GM23248 (cell line): ENCODE measurements at places on chromosomes 7 and 10.

- no peak for DNase-seq
Observed at GRCh38 chr10:102600816-102601215, 43.5 kb upstream of the TRIM8 start.

- no peak for DNase-seq
Observed at GRCh38 chr7:20122073-20122472, 95.1 kb downstream of the MACC1 start.

DNA sequence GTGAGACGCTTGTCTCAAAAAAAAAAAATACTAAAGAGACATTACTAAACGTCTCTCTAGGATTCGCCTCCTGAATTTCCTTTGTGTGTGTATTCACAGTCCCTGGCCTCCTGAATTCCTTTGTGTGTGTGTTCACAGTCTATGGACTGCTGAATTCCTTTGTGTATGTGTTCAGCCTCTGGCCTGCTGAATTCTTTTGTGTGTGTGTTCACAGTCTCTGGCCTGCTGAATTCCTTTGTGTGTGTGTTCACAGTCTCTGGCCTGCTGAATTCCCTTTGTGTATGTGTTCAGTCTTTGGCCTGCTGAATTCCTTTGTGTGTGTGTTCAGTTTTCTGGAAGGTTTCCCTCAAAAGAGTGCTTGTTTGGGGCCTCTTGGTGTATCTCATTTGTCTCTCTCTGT lies 8.2 kb downstream of the BMS1 start:
- peak; percentile 27 for DNase-seq

GRCh38 chr10:33193701-33194521 lies 140.6 kb downstream of the NRP1 start:
- DNase-seq = peak; percentile 84

DNA sequence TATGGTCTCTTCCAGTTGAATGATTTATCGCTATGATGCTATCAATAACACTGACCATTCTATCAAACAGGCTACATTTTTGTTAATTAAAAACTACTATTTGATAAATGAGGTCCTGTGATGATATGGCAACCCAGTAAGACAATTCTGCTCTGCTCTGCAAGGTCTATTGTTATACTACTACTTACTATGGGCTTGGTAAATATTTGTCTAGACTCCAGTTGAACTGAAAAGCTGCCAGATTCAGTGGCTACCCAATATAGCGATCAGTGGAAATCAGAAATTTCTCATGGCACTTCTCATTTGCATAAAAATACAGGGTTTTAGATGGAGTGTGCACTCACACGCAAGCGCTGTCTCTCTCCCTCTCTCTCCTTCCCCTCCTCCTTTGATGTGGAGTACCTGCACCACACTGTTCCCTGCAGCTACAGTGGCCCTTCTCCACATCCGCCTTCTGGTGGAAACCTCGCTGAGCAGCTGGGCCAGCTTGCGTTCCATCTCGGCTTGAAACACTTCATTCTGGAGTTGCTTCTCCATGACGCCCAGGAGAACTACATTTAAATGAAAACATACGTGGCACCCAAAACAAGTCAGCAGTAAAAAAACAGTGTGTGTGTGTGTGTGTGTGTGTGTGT lies 77.9 kb downstream of the KIAA1549 start:
- DNase-seq = no peak

DNA sequence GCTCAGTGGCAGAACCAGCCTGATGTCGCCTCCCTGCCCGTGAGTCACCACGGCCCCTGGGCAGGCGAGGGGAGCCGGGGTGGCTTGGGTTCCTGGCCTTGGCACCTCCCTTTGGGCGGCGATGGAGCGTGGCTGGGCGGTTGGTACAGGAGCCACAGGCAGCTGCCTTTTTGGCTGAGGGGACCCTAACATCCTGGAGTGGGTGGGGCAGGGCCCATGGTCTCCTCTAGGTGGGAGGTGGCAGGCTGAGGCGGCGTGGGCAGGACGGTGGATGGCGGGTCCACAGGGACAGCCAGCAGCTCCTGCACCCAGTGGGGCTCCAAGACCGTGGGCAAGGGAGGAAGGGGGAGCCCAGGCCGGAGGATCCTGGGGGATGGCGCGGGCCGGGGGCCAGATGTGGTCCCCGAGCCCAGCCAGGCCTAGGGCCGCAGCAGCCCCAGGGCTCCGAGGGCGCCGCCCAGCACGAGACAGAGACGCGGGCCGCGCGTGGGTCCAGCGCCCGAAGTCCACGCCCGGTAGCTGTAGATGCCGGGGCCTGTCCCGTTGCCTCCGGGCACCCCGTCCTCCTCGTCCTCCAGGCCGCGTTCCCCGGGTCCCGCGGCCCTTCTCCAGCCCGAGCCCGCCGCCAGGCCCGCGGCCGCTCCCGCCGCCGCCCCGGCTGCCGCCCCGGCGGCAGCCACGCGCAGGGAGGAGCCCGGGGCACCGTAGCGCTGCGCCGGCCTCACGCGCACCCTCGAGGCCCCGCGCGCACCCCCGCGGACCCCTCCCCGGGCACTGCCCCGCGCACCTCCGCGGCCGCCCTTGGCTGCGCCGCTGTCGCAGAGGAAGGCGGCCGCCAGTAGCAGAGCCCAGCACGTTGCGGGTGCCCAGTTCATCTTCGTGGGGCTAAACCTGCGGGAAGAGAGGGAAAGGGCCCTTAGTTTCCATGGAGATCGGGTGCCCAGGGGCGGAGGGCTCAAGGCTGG lies 1.3 kb downstream of the SPRN start:
- DNase-seq = peak; percentile 18

DNA sequence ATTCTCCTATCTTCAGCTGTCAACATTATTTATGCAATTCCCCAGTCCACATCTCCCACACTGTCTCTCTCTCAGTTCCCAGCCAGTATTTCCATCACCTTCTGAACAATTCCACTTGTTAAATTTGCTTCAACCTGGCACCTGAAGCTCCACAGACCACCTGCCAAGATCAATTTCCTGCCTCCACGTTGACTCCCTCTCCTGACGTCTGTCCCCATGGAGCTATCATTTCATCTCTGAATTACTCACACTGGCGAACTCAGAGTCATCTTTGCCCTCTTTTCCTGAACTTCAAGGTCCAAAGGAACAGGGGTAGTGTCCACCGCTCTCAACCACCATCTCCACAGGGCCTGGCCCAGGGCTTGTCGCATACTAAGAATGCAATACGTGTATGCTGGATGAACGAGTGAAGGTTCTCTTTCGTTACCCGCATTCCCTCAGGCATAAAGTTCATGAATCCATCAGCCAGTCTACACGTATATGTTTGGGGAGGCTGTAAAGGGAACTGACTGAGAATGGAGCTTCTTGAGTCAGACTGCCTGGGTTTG lies 183.3 kb downstream of the JCAD start:
- DNase-seq = no peak

DNA sequence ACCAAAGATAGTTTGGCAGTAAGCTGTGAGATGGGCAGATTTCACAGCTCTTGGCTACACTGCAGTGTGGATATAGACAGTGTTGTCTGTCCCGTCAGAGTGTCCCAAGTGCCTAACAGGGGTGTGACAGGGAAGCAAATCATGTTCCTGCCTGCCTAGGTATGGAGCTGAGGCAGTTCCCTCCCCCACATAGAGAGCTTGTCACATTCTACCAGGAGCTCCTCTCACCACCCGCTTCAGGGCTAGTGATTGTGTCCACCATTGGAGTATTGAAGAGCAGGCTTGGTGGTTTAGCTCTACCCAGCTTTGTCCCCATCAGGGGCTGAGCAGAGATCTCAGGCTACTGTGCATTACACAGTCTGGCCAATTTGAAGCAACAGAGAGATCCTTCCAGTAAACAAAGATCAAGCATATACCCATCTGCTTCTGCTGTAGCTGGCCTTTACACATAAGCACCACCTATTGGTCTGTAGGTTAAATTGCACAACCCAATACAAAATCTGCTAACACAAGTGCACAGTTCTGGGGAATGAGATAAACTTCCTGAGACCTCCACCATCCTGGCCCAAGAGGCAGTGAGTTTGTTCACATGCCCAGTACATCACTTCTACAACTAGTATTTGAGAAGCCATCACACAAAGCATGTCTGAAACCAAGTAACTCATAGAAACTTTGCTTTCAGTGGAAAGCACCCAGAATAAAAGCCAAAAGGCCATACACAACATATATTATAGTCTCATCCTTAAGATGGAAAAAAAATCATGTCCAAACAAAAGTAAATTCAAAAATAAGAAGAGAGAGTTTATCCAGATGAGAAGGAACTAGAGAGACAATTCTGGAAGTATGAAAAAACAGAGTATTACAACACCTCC lies 67.3 kb downstream of the GLCCI1 start:
- peak; percentile 47 for DNase-seq

- no peak for DNase-seq
Observed at GRCh38 chr10:3237530-3237929, 64.9 kb upstream of the PITRM1 start.

DNA sequence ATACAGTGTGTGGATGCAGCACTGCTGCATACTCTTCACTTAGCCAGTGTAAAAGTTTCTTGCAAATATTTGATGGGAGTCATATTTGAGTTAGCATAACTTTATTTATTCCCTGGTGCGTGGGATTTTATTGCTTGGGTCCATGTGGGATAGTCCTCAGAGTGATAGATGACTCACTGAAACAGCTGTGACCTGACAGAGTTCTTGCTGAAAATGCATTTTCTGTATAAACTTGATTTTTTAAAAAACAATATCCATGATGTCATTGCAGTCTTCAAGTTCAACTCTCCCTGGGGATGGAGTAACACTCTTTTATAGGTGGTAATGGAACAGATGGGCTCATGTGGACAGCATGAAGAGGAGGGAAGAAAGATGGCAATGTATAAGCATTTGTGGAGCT lies 310.0 kb downstream of the PPP1R3A start:
- DNase-seq = peak; percentile 0

GRCh38 chr10:98815039-98815885 lies 368.5 kb upstream of the HPS1 start:
- DNase-seq = no peak

DNA sequence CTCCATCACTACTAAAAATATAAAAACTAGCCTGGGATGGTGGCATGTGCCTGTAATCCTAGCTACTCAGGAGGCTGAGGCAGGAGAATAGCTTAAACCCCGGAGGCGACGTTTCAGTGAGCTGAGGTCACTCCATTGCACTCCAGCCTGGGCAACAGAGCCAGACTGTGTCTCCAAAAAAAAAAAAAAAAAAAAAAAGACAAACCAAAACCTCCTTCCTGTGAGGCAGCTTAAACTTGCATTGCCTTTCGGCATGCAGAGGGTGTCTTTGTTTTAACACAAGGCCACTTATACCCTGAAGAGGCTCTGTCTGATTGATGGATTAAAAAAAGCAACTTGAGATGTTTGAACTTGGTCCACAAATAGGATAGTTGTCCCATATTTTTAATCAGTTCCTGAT lies 128.4 kb upstream of the RSU1 start:
- peak; percentile 49 for DNase-seq

GRCh38 chr7:98761225-98761624 lies 108.6 kb downstream of the TMEM130 start:
- no peak for DNase-seq

DNA sequence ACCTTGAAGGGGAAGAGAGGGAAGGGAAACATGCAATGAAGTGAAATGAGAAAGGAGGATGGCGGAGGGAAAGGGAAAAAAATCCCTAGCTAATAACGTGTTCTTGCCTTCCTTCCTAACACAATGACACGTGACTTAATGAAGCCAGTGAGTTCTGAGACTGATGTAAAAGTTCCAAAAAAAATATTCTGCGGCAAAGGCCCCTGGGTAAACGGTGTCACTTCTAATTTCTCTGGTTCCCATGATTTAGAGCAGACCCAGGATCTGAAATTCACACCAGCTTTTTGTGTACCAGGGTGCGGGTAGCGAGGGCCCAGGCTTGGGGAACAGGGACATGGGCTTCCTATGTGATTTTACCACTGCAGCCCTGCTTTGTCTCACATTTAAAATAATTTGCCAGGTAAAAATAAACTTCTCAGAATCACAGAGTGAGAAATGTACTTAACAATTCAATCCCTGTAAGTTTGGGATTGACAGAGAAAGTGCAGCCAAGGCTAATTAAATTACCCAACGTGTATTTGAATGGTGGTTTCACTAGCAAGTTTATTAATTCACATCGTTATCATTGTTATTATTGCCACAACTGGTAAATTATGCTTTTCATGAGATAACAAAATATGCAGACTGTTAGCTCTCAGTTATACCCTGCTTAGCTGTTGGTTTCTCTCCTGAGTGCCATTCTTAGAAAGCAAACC lies 182.4 kb downstream of the SEM1 start:
- no peak for DNase-seq

GRCh38 chr7:123692471-123692877 lies 36.8 kb downstream of the LMOD2 start:
- DNase-seq = no peak

DNA sequence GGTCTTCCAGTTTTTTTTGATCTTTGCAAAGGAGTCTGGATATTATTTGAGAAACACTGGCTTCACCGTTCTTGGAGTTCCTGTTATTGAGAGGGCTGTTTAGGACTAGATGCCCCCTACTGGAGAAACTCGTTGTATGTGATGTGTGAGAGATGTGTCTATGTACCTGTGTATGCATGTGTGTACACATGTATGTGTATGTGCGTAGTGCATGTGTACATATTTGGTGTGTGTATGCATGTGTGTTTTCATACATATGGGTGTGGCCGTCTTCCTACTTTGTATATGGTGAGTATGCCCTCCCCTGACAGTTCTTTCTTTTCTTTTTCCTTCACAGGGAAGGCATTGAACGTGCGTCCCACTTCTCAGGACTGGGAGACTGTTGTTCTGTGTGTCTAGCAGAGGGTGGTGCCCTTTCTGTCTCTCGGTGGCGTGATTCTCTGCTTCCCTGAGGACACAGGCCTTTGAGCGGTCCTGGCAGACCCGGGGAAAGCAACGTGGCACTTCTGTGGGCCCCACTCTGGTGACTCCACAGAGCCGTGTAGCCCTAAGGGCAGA lies 3.0 kb upstream of the CALHM3 start:
- peak; percentile 82 for DNase-seq

DNA sequence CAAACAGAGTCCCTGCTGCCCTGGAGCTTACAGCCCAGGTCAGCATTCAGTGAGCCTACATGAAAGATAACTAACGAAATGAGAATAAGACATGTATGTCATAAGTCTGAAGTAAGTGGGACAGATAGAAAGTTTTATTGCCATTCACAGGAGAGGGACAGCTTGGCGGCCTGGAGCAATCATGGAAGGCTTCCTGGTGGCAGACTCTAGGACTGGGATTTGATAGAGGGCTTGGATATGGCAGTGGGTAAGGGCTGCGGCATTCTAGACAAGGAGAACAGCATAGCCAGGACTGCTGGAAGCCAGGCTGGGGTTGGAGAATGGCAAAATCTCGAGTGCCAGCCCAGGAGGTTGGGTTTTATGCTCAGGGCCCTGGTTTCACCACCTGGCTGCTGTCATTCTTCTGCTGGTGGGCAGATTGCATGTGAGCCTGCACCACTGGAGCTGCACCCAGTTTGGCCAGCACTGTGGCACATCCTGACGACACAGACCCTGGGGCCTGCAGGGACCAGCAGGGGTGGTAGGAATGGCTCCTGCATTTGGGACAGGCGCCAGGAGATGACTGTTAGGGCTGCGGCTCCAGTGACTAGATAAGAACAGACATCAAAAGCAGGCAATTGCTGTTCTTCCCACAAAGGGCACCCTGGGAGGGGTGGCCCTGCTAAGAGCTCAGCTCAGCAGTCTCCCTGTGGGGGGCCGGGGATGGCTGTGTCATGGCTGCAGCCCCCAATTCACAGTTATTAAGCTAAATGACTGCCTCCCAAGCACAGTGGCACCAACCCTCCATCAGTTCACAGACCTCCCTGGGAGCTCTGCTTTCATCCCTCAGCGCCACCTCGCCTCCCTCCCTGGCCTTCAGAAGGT lies 161.1 kb downstream of the RPS24 start:
- peak; percentile 60 for DNase-seq
